ENCODE measurements at places on chromosomes 1 and 21.
A peak's percentile ranks its signal among the peaks of the same experiment; 100 is the strongest.

- no peak for DNase-seq
Observed at GRCh38 chr1:186957314-186957713, 128.6 kb downstream of the PLA2G4A start.

- DNase-seq, result no peak
Observed at GRCh38 chr1:20732071-20732587, 374 bp downstream of the SH2D5 start.

DNA sequence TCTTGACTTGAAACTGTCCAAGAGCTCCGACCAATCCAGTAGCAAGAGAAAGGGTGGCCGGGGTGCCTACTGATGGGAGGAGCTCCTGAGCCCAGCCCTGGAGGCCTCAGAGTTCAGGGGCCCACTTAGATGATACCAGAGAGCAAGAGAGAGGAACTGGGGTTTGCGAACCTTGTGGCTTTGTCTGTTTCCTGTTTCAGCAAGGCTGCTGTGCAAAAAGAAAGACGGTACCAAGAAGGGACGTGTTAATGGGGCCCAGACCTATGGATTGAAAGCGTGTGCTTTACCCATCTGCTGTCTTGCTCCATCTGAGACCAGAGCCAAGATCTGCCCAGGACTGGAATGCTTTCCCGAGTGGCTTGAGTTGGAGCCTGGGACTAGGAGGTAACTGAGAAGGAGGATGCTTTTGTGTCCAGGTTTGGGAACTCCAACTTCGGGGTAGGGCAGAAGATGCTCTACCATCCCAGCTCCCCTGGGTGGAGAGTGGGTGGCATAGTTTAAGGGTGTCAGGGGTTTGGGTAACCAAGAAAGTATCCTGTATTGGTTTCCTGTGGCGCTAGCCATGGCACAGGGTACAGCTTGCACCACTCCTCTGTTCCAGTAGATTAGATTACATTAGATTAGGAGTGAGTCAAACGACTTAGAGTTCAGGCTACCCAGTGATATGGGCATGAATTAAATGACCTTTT, at the start of gene TRAF3IP3:
Gene TRAF3IP3, plus strand, starts transcription at position 128 of the 689 bp plus-strand sequence. CDS start 3,987 bp downstream, outside the sequence.
- peak; percentile 40 for DNase-seq

DNA sequence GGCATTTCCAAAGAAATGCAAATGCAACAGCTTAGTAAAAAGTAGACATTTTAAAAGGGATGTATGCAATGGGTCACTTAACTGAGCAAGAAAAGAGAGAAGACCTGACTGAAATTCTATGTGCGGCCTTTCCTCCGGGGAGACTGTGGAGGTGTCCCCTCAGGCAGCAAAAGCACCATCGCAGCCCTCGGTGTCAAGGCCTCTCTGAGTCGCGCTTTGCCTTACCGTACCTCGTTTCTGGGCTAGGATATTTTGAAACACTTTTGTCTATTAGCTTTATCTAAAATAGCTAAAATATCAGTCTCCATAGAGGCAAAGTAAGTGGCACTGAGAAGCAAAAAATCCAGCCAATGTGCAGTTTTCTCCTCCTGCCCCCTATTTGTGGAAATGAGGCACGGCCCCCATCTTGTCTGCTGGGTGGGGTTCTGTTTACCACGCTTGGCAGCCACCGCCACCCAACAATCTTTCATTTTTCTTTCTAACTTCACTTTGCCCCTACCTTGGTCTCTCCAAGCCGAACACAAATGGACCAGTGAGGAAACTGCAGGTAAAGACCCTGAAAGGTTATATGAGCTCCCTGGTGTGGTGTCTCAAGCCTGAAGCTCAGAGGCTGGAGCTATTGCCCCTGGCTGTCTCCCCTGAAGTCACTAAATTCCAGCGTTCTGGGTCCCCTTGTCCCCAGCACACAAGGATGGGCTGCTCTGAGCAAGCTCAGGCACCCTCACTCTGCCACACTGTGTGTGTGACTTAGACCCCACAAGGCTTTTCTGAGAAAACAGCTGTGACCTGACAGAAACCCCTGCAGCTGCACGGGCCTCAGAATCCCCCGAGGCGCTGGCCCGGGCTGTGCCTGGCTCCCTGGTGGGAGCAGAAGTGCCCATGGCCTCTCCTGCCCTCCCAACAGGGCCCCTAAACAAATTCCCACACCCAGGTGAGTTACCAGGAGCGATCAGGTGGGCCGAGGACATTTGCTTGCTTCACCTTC, 1.6 kb downstream of the CD247 start:
- no peak for DNase-seq

- no peak for DNase-seq
Observed at GRCh38 chr21:26025536-26026512, 144.7 kb downstream of the APP start.

Measured in T-helper 1 cell (primary cell).